Bone marrow (tissue), 2 donors: ENCODE measurements at places on chromosomes 12 and 14.

- no peak for DNase-seq
These were observed 150.1 kb upstream of the LRIG3 start for GRCh38 chr12:59070322-59070933.

DNA sequence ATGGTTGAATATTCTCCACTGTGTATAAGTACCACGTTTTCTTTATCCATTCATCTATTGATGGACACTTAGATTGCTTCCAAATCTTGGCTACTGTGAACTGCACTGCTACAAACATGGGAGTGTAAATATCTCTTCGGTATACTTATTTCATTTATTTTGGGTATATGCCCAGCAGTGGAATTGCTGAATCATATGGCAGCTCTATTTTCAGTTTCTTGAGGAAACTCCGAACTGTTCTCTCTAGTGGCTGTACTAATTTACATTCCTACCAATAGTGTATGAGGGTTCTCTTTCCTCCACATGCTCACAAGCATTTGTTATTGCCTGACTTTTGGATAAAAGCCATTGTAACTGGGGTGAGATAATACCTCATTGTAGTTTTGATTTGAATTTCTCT is 623.1 kb upstream of the LRFN5 start:
- DNase-seq = no peak

GRCh38 chr12:76942267-76942666 is 63.4 kb upstream of the CSRP2 start:
- DNase-seq = no peak

- DNase-seq = no peak
These were observed 30.8 kb downstream of the KIF26A start for GRCh38 chr14:104169005-104169698.

- no peak for DNase-seq
These were observed 30.5 kb downstream of the EP400 start for GRCh38 chr12:131980263-131980662.

- no peak for DNase-seq
These were observed 95.8 kb downstream of the SLC15A4 start for GRCh38 chr12:128727999-128728398.

DNA sequence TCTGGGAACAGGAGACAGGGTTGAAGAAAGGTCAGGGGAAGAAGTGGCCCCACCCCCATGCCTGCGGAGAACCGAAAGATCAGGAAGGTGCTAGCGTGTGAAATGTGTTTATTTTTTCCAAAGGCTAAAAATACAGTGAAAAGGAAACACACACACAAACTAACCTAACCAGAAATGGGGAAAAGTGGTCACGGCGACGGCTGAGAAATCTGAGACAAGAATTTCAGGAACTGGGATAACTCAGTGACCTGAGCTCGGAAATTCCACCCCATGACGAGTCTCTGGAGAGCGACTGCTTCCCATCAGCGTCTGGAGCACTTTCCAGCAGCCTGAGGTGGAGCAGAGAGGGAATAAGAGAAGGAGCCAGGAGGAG is 16.6 kb upstream of the RND1 start:
- no peak for DNase-seq

DNA sequence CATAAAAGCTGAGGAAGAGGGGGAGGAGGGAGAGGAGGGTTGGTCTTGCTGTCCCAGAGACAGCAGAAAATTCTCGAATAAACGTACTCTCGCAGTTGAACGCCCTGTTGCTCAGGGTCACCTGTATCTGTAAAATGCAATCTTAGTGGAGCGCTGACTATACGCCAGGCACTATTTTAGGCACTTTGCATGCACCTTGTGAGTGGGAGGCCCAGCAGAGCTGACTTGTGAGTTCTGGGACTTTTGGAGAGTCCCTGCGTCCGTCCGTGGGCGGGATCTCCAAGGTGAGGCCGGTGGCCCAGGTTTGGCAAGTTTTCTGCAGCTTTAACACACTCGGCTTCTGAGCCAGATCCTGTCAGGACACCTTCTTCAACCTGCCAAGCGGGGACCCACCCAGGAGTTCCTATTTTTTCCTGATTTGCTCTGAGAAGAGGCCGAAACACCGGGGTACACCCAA is 32.5 kb upstream of the PLEKHG6 start:
- DNase-seq = no peak

DNA sequence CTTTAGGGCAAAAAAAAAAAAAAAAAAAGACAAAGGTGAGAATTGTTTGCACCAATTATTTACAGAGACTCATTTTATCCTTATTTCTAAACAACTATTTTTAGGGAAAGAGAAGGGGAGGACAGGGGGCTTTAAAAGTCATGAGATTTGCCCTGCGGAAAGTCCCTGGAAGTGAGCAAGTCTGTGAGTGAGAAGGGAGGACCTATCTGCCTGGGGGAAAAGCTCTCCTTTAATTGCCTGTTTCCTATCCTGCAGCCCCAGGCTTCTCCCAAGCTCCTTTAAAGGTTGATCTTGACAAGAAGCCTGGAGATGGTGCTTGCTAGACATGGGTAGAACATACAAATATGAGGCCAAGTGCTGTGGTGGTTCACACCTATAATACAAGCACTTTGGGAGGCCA is 8.3 kb upstream of the CHST11 start:
- DNase-seq = no peak

GRCh38 chr12:124007826-124008570 is 35.0 kb downstream of the ZNF664 start:
- DNase-seq = peak; percentile 24

GRCh38 chr12:118126119-118126757 is 9.7 kb upstream of the PEBP1 start:
- DNase-seq = no peak

DNA sequence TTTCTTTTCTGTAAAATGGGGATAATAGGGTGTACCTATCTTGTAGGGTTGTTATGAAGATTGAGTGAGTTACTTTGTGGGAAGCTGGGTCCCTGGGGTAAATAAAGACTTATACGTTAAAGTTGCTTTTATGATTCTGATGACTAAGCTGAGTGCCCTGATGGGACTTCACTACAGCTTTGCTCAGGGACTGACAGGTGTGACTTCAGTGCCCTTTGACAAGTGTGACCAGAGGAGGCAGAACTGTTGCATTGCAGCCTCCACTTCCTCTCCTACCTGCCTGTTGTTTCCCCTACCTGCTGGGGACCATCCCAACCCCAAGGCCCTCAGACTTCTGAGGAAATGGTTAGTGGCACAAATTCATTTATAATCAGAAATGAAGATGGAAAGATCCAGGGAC is 119.3 kb downstream of the TSPAN9 start:
- no peak for DNase-seq

GRCh38 chr12:81005606-81006005 is 67.9 kb upstream of the LIN7A start:
- no peak for DNase-seq

GRCh38 chr12:49294804-49295081 is 204 bp upstream of the PRPH start:
- no peak for DNase-seq

- DNase-seq = no peak
These were observed 92.8 kb downstream of the DIO3 start for GRCh38 chr14:101654051-101654450.

DNA sequence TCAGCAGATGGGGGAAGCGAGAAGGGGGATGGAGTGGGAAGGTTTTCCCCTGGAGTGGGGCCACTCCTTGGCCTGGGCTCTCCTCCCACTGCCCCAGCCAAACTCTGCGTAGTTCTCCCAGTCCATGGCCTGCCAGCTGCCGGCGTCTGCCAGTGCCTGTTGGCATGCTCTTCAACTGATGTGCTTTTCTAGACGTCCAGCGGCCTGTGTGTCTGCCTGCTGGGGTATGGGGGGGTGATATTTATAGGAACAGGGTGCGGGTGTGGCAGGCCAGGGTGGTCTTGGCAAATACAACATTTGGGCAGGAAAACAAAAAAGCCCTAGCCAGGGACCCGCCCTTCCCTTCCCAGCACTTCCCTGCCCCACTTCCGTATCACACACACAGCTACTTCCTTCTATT is 786.3 kb upstream of the NOVA1 start:
- DNase-seq = no peak

DNA sequence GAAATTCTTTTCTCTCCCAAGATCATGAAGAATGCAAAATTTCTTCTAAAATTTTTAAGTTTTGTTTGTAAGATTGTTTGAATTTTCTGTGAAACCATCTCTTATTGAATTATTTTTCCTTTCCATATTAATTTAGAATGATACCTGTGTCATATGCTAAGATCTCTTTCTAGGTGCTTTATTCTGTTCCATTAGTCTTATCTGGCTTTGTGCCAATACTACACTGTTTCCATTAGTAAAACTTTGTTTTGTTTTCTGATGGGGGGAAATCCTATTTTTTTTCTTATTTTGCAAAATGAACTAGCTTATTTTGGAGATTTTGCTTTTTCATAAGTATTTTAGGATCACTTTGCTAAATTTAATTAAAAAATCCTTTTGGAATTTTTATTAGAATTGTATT is 193.9 kb downstream of the FUT8 start:
- no peak for DNase-seq

DNA sequence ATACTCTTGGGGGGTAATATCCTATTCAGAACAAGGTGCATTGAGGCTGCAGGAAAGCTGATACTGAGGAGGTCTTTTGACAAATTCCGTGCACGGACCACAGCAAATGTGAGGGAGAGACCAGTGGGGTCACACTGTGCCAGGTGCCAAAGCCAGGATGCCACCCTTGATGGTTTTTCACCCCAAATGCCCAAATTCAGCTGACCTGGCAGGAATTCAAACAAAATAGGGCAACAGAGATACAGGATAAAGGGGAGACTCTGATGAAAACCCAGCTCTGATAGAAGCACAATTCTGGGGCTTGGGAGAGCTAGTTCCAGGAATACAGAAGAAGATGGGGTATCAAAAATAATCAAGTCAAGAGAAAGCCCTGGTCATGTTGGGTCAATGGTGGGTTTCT is 55.3 kb downstream of the SLC8A3 start:
- DNase-seq = no peak

DNA sequence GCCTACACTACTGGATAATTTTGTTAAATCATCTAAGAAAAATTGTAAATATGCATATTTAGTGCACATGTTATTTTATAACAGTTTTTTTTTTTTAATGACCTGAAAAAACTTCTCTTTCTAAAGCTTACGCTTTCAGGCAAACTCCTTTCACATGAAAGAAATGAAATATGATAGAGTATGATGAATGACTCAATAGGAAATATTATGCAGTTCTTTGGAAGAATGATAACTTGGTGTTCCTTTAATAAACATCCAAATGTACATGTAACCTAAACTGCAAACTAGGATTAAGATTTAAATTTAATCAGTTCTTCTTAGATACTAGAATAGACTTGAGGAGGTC is 136.6 kb downstream of the FGD4 start:
- no peak for DNase-seq

DNA sequence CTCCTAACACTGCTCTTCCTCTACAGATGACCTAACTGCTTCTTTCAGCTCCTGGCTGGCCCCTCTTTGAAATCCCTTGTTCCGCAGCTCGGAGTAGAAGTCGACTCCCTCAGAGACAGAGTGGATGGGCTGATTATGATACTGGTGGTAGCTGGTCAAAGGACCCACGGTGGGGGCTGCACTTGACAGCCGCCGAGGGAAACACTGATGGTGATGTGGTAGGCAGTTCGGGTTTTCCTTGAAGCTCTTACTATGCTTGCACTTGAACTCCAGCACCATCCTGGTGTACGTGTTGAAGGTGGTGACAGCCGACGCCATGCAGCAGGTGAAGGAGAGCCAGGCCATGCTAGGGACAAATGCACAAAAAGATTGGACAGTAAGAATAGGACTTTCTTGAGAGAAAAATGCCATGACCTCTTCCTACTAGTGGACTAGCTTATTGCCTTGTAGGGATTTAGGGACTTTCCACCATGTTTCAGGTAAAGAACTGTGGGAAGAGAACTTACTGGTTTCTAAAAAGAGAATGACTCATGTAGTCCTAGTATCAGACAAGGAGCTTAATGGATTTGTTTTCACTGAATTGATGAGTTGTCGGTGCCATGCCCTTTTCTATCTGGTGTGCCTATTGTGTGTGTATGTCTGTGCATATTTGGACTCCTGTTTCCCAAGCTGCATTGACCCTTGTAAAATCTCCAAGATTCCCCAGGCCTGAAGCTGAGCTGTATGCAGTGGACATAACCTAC is 18.4 kb downstream of the GSG1 start:
- no peak for DNase-seq

GRCh38 chr14:51024377-51024776 is 70.5 kb downstream of the TRIM9 start:
- no peak for DNase-seq

GRCh38 chr12:105947906-105948305 is 190.8 kb downstream of the NUAK1 start:
- DNase-seq = no peak

DNA sequence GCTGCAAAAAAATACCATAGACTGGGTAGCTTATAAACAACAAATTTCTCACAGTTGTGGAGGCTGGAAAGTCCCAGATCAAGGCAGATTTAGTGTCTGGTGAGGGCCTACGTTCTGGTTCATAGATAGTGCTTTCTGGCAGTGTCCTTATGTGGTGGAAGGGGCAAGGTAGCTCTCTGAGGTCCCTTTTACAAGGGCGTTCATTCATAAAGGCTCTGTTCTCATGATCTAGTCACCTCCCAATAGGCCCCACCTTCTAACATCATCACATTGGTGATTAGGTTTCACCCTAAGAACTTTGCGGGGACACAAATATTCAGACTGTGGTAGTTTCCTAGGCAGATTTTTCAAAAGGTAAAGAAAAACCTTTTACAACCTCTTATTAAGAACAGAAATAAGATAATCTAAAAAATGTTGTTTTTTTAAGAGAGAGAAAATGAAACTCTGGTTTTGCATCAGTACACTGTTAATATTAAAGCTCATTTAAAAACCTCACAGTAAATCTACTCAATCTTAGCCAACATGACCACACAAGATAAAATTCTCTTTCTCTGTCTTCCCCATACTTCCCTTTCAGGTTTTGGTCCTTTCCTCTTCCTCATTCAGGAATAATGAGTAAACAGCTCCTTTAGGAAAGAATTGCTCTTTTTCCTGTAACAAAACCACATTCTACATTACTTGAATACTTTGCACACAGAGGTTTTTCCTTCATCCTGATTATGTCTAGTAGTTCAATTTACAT is 117.5 kb downstream of the UNC79 start:
- DNase-seq = no peak

GRCh38 chr14:61620130-61620946 is 75.0 kb upstream of the HIF1A start:
- DNase-seq = no peak

GRCh38 chr14:93146119-93146518 is 30.4 kb upstream of the ITPK1 start:
- DNase-seq = no peak

GRCh38 chr14:101711041-101711856 is 50.3 kb upstream of the PPP2R5C start:
- no peak for DNase-seq

DNA sequence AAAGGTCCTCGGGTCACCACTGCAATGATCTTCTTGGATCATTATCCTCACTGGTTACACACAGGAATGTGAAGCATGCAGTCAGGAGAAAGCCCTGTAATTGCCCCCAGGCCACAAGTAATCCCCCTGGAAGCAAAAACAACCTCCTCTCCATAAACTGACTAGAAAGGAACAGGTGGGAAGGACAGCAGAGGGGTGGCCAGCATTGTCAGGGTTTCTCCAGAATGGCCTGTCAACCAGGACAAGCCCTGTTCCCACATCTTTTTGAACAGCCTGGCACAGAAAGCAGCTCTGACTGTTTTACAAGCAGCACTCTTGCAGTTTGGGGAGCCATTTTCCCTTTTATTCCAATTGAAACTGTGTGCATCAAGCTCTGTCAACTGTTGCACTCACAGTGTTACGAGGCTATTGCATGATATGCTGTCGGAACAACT is 36.1 kb downstream of the TMCC3 start:
- no peak for DNase-seq
